ENCODE measurements at places on chromosomes 7 and 10.

DNA sequence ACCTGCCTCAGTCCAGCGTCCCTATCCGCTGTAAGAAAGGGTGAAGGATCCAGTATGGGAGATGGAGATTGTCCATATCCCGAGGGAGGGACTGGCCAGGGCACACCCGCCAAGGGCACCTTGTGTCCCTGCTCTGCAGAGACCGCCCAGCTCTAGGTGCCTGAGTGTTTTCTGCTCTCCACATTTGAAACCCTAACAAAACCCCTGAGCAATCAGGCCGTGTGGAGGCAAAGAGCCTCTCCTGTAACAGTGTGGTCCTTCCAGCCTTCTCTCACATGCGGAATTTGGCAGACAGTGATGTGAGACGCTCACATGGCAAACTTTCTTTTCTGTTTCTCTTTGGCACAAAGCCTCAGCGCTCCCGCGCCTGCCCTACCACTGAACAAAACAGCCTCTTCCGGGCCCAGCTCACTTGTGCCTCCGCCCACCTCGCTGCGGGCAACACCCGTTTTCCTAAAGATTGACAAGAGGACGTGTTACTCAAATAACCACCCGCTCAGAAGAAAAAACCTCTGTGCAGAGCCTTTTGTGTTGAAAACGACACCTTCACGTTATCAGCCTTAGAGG, 514.8 kb downstream of the DNAJB6 start:
- DNase-seq, result peak; percentile 91

DNA sequence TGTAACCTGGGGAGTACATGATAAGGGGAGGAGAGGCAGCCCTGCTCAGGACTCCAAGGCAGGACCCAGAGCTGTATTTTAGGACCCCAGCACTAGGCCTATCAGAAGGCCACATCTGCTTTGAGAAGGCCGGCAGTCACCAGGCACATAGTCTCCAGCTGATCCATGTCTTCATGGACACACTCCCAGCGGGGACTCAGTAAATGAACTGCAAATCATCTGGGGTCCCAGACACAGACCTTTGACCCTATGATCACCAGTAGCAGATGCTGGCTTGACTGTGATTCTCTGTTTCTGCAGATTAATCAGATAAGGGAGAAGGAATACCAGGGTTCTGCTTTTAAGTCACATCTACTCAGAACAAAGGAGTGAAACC, 341.4 kb upstream of the PODXL start:
- no peak for DNase-seq

DNA sequence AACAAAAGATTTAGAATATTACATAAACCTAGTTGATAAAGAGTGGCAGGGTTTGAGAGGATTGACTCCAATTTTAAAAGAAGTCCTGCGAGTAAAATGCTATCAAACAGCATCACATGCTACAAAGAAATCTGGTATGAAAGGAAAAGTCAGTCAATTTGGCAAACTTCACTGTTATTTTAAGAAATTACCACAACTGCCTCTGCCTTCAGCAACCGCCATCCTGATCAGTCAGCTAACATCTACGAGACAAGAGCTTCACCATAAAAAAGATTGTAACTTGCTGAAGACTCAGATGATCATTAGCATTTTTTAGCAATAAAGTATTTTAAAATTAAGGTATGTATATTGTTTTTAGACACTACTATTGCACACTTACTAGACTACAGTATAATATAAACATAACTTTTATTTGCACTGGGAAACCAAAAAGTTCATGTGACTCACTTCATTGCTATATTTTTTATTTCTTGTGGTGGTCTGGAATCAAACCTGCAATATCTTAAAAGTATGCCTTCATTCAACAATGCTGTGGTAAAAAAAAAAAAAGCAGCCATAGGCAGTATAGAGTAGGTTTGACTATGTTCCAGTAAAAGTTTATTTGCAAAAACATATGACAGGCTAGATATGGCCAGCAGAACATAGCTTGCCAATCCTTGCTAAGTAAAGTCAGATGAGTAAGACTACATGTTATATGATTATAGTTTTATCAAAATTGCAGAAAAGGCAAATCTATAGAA, 74.4 kb downstream of the GLCCI1 start:
- DNase-seq, result no peak

DNA sequence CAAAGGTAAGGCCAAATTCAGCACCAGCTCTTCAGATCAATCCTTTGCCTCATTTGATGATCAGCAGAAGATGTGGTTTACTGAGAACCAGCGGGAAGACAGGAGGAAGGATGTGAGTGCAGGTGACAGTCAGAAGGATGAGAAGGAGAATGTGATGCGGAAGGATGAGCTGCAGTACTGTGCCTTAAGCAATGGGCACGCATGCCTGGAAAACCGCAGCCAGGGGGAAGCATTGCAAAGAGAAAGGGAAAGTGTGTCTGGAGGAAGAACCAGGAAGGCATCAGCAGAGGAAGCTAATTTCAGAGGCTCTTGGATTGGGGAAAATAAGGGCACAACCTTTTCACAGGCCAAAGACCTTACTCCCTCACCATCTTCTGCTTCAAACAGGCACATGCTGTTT, 25.7 kb downstream of the C10orf71 start:
- no peak for DNase-seq

- DNase-seq, result no peak
These were observed 481.5 kb upstream of the FOXK1 start for GRCh38 chr7:4200546-4201094.

DNA sequence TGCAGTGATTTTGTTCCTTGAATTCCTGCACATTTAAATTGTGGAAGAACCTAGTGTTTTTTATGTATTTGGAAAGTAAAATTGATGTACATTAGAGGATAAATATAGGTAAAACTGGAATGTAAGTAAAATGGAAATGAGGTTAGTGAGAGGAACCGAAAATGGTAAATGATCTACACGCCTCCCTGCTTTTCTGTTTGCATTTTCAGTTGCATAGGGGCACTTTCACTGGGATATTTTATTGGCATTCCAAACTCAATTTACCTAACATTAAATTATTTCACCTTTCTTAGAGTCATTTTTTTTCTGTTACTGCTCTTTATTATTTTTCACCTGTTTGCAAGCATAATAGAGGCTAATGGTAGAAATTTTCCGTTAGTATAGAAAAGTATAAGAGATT, 8.0 kb downstream of the CDK13 start:
- no peak for DNase-seq

GRCh38 chr10:84076047-84076388, 63.3 kb upstream of the GHITM start:
- no peak for DNase-seq

GRCh38 chr7:93047514-93048099, 70.2 kb downstream of the SAMD9 start:
- DNase-seq, result no peak

DNA sequence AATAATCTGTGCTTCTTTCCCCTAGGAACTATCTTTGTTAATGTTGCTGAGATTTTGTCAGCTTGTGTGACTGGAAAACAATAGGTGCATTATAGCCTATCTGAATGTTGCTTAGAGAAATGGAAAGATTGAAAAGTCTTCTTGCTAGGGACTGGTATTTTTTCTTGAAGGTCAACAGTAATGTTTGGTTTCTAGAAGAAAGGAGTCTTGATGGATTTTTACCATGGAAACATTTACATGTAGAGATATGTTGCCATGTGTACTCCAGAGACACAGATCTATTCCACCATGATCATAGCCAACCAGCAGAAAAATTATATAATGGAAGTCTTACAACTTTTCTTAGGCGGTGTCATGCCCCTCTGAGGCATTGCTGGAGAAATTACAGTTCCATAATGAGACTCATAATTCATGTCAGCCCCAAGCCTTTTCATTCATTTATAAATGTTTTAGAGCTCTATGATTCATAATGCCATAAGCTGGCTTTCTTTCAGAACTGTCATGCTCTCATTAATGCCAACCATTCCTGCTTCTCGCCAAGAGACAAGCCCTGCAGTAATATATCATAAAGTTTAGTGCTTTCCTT, 175.1 kb upstream of the PTPRZ1 start:
- DNase-seq, result no peak

GRCh38 chr7:94240902-94241301, 153.8 kb upstream of the COL1A2 start:
- no peak for DNase-seq

GRCh38 chr7:134605978-134606923, 40.4 kb upstream of the BPGM start:
- peak; percentile 64 for DNase-seq

DNA sequence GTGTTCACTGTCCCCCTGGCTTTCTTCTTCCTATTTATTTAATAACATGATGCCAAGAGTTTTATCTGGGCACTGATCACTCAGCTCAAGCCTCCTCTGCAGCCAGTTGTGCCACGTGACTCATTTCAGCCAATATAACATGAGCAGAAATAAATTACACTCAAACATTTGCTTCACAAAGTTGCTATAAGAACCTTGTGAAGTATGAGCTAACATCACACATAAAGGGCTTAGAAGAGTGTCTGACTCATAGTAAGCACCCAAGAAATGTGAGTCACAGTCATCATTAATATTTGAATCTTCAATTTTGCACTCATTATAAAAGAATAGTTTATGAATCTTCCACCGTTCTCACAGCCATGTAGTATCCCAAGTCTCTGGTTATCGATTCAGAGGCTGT, 414.6 kb upstream of the NPVF start:
- DNase-seq, result no peak

- DNase-seq, result no peak
These were observed 13.8 kb upstream of the POT1 start for GRCh38 chr7:124943472-124943871.

- peak; percentile 35 for DNase-seq
These were observed 47.7 kb downstream of the LYZL2 start for GRCh38 chr10:30581779-30582380.

- DNase-seq, result peak; percentile 40
These were observed 91.3 kb downstream of the PARD3 start for GRCh38 chr10:34723750-34724149.

GRCh38 chr10:49066944-49067730, 48.2 kb downstream of the VSTM4 start:
- DNase-seq, result no peak

DNA sequence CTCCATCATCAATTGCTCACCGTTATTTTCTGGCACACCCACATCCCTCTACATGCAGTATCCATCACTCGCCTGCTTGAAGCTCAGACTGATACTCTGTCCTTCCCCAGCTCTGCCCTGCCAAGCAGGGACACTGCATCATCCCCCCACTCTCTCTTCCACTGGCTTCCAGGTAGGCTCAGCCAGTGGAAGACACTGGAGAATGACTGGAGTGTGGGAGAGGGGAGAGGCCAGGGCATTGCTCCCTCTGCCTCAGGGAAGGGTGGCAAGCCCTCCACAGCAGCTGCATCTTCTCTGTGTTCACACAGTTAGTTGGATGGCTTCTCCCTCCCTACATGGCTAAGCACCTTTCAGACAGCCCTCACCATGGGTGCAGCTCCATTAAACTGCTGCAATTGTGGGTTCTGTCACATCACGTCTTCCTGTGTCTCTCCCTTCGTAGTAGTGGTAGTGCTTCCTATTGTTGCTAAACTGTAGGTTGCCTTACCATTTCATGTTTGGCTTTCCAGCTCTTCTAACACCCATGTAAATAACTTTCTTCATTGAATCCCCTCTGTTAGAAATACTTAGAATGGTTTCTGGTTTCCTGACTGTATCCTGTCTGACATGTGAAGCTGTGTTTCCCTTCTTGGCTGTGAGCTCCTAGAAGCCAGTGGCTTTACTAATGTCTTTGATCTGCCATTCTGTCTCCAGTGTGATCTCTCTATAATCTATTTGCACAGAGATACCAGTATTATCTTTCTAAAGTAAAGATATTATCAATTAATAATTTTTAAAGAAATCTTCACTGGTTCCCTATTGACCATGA, 483.7 kb upstream of the LRRN3 start:
- peak; percentile 45 for DNase-seq

DNA sequence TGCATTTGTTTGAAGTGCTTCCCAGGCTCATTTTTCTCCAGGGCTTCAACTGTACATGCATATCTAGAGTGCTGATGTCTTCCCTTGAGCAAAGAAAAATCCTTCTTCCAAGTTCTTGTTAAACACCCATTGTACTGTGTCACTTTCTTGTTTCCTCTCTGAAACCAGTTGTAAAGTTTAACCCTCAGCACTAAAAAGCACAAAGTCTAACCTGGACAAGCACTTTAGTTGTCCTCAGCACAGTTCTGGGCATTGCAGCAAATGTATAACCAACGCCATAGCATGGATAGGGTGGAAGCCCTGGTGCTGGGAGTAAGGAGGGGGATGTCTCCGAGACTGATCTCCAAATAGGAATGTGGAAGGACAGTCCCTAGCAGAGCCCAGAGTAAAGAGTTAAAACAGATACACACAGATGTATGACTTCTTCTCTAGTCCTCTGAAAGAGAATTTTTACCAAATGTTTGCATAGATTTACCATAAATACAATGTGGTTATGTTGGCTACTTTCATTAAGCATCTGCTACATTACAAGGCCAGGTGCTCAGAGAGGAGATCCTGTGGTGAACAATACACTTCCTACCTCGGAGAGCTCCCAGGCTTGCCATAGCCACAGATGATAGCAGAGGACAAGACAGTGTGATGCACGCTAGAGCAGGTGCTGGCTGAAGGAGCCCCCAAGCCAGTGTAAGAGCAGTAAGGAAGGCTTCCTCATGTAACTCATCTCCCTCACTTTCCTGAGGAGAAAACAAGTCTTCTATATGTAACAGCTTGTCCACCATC, 57.0 kb downstream of the DNAJC12 start:
- DNase-seq, result peak; percentile 38

DNA sequence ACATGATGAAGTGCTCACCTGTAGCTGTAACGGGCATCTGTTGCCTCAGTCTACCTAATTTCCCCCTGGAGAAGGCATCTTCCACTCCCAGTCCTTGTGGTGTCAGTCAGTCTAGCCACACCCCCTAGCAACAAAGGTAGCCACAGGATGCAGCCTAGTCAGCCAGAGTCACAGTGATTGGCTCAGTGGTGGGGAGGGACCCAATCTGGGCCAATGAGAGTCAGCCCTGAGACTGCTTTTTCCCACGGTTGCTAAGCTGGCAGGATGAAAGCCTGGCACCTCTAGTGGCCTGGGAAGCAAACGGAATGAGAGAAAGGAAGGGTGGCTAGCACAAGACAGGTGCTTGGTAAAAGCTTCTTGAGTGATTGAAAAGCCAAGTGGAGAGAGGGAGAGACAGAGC, 118.6 kb downstream of the SH3PXD2A start:
- DNase-seq, result peak; percentile 33

- DNase-seq, result no peak
These were observed 15.2 kb upstream of the PILRB start for GRCh38 chr7:100342765-100343164.

- DNase-seq, result no peak
These were observed 75.3 kb upstream of the CC2D2B start for GRCh38 chr10:95832216-95833041.

GRCh38 chr10:63744060-63744941, 223.1 kb downstream of the REEP3 start:
- DNase-seq, result no peak

DNA sequence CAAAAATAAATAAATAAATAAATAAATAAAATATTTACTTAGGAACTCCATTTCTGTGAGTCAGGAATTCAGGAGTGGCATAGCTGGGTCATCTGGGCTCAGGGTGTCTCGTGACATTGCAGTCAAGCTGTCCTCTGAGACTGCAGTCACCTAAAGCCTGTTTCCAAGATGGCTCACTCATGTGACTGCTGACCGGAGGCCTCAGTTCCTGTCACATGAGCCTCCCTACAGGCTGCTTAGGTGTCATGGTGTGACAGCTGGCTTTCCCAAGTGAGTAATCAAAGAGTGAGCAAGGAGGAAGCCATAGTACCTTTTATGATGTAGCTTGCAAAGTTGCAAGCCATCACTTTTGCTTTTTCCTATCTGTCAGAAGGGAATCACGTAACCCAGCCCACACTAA, 128.6 kb upstream of the KCTD7 start:
- no peak for DNase-seq

GRCh38 chr10:24394461-24395190, 185.7 kb downstream of the KIAA1217 start:
- no peak for DNase-seq
